Thoracic aorta (tissue), 2 donors: ENCODE measurements at places on chromosomes 2 and 18.

DNA sequence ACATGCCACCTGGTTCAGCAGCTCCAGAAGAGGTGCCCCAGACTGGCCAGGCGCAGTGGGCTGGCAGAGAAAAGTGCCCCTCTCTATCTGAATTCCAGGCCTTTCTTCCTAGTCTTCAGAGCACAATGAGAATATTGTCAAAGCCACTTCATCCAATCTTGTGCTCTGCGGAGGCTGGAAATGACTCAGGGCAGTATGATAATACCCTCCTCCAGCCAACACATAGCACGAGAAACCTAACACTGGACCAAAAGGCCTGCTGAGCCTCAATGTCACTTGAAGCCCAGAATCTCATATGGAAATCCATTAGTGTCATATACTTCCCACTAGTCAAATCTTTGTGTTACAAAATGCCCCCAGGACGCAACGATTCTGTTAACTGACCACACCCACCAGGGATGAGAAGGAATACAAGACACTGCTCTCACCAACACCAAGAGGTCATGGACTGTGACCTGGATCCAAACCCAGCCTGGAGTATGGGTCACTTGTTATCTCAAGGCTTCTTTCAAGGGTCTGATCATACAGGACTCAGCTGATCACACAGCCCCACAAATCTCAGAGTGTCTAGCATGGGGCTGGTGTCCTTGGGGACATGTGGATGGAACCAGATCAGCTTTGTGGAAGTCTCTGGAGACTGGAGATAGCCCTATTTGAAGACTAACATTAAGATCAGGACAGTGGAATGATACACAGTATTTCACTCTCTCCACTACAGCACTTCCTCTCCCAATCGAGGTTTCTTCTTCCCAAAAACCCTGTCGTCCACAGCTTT, 10.1 kb downstream of the KIF3C start:
- no peak for DNase-seq
- H3K4me3 ChIP-seq = no peak overlapping the region
- no peaks in the 10 kb centered on the region for H3K27me3 ChIP-seq
- H3K4me1 ChIP-seq = no peaks in the 10 kb centered on the region

GRCh38 chr2:73069855-73070642, 1.5 kb downstream of the SFXN5 start:
- H3K36me3 ChIP-seq = no peaks in the 10 kb centered on the region
- H3K4me1 ChIP-seq = peaks cover 28% of the 10 kb centered on the region
- no peak for DNase-seq
- H3K27ac ChIP-seq = peak overlapping the region; percentile 92

DNA sequence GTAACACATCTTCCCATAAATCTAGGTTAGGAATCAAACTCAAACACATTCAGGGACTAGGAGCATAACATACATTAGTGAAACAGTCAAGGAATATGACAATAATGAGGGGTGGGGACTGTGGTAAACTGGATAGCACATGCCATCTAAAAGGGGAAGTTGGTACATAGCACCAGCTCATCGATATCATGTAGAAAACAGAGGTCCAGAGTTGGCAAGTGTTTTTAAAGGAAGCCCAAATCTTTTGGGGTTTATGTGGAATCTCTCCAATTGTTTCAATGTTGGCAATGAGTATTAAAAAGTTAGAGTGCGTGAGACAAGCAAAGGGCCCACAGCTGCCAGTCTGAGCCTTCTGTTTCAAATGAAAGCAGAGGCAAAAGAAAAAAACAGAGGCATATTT, 24.4 kb downstream of the KLF7 start:
- H3K36me3 ChIP-seq = no peaks in the 10 kb centered on the region
- no peak for DNase-seq
- peak overlapping the region; percentile 87 for H3K27ac ChIP-seq
- H3K4me3 ChIP-seq = peak overlapping the region; percentile 21
- no peaks in the 10 kb centered on the region for H3K27me3 ChIP-seq

GRCh38 chr18:75694292-75694691, 266.8 kb upstream of the SMIM21 start:
- DNase-seq = no peak
- H3K27ac ChIP-seq = no peak overlapping the region
- no peaks in the 10 kb centered on the region for H3K36me3 ChIP-seq
- H3K4me1 ChIP-seq = no peaks in the 10 kb centered on the region

DNA sequence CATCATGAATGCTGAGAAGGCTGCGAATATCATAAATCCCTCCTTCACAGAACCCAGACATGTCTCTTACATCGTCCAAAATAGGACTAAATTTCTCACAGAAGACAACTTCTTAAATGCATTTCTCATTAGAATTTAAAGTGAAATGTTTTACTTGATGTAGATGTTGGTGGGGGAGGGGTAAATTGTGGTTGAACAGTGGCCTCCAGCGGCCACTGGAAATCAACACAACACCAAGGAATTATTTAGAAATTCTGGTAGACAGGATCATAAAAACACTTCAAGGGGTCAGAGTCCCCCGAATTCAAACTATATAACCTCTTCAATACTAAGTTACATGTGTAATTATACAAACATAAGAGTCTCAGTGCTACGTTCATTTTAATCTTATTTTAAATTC, 135.9 kb downstream of the ABCA12 start:
- DNase-seq = no peak
- H3K27me3 ChIP-seq = no peaks in the 10 kb centered on the region
- H3K4me3 ChIP-seq = no peak overlapping the region
- no peak overlapping the region for H3K27ac ChIP-seq

GRCh38 chr2:152864601-152865149, 146.3 kb downstream of the ARL6IP6 start:
- no peaks in the 10 kb centered on the region for H3K27me3 ChIP-seq
- no peaks in the 10 kb centered on the region for H3K36me3 ChIP-seq
- H3K4me3 ChIP-seq = no peak overlapping the region

DNA sequence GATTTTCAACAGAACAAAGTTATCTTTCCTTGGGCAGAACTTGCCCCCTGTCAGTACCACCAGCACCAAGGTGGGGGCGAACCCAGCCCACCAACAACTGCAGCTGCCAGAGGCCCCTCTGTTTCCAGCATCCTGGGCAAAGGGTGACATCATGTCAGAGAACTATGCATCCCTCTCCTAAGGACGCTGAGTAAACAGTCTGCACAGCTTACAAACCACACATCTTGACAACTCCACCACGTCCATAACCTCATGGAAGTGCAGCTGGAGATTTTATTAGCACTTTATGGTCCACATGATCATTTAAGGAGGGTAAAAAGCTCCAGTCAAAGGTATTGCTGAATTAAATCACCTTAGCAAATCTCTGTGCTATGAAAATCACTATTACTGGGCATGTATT, 40.4 kb downstream of the PIEZO2 start:
- no peaks in the 10 kb centered on the region for H3K36me3 ChIP-seq
- H3K4me1 ChIP-seq = no peaks in the 10 kb centered on the region
- no peak overlapping the region for H3K27ac ChIP-seq

DNA sequence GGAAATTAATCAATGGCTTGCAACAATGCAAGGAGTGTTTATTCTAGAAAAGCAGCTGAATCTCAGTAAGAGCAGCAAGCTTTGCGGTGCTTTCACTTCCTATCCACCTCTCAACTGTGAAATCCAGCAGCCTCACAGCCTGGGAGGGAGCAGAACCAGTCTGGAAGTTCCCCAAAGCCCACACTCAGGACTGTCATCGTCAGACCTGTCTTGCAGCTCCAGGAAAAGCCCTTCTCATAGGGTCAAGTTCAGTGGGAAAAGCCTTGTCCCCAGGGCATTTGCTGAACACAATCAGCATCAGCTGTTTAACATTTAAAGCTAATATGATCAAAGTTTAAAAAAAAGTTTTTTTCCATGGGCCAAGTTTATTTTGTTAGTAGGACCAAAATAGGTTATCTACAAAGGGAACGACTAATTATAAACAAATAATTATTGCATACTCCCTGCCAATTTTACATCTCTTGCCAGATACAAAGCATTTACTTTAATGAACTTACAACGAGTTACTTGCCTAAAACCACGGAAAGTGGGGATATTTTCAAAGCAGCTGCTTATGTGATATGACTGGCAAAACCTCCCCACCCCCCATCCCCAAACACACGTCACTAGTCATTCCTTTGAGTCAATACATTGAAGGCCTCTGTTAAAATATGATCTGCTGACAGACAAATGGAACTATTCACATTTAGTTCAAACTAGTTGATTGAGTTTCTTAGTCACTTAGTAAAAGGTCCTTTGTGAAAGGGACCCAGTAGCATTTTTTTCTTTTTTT, 36.8 kb downstream of the PARD6G start:
- H3K27ac ChIP-seq = no peak overlapping the region
- no peaks in the 10 kb centered on the region for H3K4me1 ChIP-seq
- no peak overlapping the region for H3K4me3 ChIP-seq
- no peaks in the 10 kb centered on the region for H3K27me3 ChIP-seq

GRCh38 chr2:234593636-234594035, 96.8 kb upstream of the ARL4C start:
- DNase-seq = no peak
- H3K4me3 ChIP-seq = no peak overlapping the region
- H3K36me3 ChIP-seq = no peaks in the 10 kb centered on the region
- no peaks in the 10 kb centered on the region for H3K4me1 ChIP-seq
- no peak overlapping the region for H3K27ac ChIP-seq
- H3K27me3 ChIP-seq = no peaks in the 10 kb centered on the region

DNA sequence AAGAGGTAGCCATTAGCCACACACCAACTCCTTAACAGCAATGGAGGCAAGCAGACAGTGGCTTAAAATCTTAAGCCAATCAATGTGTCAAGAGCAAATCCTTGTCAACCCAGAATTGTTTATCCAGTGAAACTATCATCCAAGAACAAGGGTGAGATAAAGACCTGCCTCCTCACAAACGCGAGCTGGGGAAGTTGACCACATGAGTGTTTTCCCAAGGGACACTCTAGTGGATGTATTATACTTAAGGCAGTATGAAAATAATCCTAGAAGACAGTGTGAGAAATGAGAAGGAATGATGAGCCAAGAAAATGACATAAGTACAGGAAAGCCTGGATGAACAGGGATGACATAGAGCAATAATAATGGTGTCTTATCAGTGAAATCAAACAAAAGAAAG, 209.6 kb downstream of the TWIST2 start:
- no peak for DNase-seq
- H3K4me1 ChIP-seq = no peaks in the 10 kb centered on the region
- H3K27ac ChIP-seq = no peak overlapping the region

- no peak for DNase-seq
- H3K4me1 ChIP-seq = peaks cover 26% of the 10 kb centered on the region
- H3K4me3 ChIP-seq = no peak overlapping the region
- peaks cover 12% of the 10 kb centered on the region for H3K36me3 ChIP-seq
- H3K27ac ChIP-seq = no peak overlapping the region
- no peaks in the 10 kb centered on the region for H3K27me3 ChIP-seq
These were observed 2.8 kb downstream of the STAT1 start for GRCh38 chr2:191010887-191011885.

GRCh38 chr2:6639929-6640620, 225.6 kb downstream of the CMPK2 start:
- DNase-seq = no peak
- no peaks in the 10 kb centered on the region for H3K27me3 ChIP-seq
- no peaks in the 10 kb centered on the region for H3K4me1 ChIP-seq
- H3K27ac ChIP-seq = no peak overlapping the region
- no peak overlapping the region for H3K4me3 ChIP-seq

DNA sequence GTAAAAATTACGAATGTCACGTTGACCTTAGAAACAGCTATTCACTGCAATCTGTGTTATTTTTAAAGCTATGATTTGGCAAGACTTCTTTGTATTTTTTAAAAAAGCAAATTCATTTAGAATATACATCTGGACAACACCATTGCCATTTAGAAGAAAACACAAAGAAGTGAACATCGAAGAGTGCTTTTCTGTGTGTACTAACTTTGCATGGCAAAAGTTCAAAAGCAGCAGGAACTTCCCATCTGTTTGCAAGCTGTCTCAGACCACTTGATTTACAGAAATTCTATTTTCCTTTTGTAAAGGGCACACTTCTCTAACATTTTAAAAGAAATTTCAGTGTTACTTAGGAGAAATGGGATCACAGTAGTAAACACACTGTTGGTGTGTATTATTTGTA, 145.9 kb downstream of the CALCRL start:
- H3K27me3 ChIP-seq = no peaks in the 10 kb centered on the region
- H3K4me1 ChIP-seq = peaks cover 5% of the 10 kb centered on the region
- no peak for DNase-seq
- no peaks in the 10 kb centered on the region for H3K36me3 ChIP-seq
- no peak overlapping the region for H3K4me3 ChIP-seq
